ENCODE measurements at places on chromosomes 7 and 10.

DNA sequence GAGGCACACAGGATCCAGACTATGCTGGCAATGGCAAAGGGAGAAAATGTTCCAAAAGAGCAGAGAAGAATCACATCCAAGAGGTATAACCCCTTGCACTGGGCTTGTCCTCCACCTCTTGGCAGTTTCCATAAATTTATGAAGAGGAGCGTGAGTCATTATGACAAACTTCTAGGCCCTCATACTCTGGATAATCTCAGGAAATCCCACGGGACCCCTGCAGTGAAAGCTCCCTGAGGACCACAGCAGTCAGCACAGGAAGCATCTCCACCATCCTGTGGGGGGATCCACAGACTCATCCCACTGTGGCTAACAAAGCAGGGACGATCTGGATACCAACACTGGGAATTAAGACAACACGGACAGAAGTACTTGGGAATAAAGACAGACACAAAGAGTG is 30.3 kb upstream of the GPAM start:
- DNase-seq, result no peak

- no peak for DNase-seq
Observed at GRCh38 chr7:104926601-104927041, 87.4 kb upstream of the KMT2E start.

- no peak for DNase-seq
Observed at GRCh38 chr10:13317474-13317873, 17.6 kb upstream of the PHYH start.

DNA sequence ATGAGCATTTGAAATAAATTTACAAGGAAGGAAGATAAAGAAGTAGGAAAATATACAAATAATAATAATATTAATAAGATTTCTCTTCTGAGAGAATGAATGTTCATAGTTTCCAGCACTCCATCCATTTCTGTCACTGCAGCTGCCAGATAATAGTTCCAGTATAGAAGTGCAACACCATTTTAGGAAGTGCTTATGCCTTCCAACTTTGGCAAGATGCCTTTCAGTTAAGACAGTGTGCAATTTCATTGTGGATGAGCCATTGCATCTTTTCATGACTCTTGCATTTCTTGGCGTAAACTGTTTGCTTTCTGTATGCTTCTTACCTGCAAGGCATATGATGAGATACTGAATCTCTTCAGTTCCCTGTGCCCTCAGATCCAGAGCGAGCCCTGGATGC is 185.0 kb downstream of the PDE1C start:
- DNase-seq, result no peak

DNA sequence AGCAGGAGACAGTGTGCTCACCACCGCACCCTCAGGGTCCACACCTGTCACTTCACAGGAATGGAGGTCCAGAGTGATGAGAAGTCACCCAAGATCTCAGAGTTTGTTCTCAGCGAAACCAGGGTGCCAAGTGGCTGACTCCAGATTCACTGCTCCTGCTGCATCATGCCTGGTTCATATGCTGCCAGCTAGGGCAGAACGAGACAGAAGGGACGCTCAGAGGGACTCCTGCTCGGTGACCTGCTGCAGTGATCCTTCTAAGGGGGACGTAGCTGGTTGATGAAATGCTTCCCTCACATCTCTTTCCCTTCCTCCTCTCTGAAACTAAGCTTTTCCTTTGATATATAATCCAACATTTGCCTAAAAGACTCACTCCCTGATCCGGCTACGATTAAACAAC is 248.5 kb downstream of the SFMBT2 start:
- DNase-seq, result no peak

GRCh38 chr7:156969972-156970420 is 20.5 kb downstream of the NOM1 start:
- DNase-seq, result no peak

DNA sequence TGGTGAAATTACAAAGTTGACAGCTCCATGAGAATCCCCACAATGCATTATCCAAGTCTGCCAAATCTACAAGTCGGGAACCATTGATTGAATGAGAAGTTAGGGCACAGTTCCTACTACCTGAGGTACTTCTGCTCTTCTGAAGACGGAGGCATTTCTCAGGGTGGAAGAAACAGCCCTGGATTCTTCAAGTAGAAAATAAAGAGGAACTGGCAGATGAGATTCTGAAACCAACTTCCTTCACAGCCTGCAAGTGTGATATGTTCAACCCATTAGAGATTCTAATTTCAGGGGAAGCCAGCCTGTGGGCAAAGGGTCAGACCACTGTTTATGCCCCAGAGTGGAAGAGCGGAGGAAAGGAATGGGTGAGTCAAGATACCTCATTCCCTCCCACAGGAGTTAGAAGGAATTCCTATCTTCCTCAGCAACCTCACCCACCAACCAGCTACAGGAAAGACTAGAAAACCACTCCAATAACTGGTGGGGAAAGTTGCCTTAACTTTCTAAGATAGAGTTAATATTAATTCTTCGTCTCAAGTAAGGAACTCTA is 50.5 kb upstream of the BMPER start:
- DNase-seq, result no peak

DNA sequence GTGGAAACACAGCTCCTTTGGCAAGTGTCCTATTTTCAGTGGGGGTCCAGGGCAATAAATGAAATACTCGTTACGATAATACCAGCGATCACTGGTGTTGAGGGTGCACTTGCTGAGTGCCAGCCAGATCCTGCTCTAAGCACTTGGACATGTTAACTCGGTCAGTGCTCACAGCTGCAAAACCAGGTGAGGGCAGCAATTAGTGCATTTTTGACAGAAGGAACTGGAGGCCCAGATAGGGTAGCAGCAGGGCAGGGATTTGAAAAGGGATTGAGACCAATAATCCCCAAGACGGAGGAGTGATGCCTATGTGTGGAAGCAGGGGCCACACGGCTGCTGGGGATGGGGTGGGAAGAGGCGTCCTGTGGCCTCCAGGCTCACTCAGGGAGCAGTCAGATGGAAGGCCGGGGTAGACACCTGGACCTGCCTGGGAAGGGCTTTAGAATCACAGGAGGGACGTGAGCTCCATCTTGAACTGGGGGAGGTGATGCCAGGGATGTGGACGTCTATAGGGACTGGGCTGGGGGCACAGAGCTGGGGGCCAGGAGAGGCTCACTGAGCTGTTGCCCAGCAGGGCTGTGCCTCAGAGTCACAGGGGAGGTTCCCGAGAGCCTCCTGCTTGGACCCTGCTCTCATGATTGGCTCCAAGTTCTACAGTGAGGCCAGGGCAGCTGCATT is 14.3 kb downstream of the PTPRE start:
- DNase-seq, result no peak

DNA sequence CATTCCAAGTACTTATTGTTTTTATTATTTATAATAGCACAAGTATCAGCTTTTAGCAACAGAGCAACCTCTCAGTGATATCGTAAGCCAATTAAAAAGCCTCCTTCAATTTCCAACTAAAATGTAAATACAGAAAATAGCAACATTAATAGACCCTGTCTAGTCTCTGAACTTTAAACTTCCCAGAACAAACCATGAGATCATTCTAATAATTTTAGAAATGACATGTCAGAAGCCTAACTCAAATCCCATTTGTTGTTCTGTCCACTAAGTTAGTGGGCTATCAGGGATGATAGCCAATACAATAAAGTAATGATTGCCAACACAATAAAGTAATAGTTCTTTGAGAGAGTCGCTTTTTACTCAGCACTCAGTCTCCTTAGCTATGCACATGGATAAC is 22.3 kb upstream of the LRRN3 start:
- DNase-seq, result no peak

- no peak for DNase-seq
Observed at GRCh38 chr7:227926-228325, 35.6 kb downstream of the FAM20C start.
